Articular chondrocyte of knee joint (primary cell): ENCODE measurements at places on chromosomes 16 and 17. TPM values are rescaled to one million over a fixed set of nuclear protein-coding genes. Genes with fewer than 3 reads are reported as not detected.

The EPOP gene
- 1.1 and 1.7 TPM in 2 replicates for total RNA-seq

The PIRT gene
- not detected in 2 replicates for total RNA-seq

The ADORA2B gene
- total RNA-seq = 5.1 and 7.8 TPM in 2 replicates

The DECR2 gene
- total RNA-seq = 10.2 and 10.5 TPM in 2 replicates

The AFMID gene
- total RNA-seq = 39.2 and 43.0 TPM in 2 replicates

The CTRL gene
- total RNA-seq = 0.13 and 0.32 TPM in 2 replicates

The ASIC2 gene
- 0.22 TPM in 1 of 2 replicates, not detected in the other for total RNA-seq

The EEF2K gene
- total RNA-seq = 41.2 and 52.0 TPM in 2 replicates
